ENCODE measurements at places on chromosomes 6 and 20.

DNA sequence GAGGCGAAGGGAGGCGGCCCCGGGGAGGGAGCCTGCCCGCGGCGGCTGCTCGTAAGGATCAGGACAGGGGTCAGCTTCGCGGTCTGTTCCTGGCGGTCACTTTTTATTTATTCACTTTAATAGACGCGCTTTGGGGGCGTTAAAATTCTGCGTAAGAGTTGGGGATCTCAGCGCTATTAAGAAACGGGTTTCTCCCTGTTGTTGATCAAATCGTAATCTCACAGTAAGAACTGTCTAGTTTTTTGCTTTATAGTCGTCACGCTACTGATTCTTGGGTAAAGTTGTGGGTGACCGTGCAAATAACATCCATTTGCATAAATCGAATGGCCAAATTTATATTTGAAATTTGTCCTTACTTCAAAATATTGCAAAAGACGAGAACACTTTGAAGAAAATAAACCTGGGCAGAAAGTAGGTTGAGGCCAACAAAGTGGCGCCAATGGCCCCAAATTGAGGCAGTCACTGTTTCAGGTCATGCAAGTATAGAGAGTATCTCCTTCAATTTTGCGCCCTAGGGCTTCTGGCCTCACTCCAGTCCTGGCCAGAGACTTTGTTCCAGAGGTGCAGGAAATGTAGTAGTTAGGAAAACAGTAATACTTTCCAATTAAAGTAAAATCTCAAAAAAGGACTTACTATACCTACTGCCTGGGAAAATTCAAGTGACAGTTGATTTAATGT is 963 bp upstream of the RMND1 start:
- DNase-seq, result no peak

GRCh38 chr6:10276660-10277287 is 138.1 kb downstream of the TFAP2A start:
- no peak for DNase-seq

DNA sequence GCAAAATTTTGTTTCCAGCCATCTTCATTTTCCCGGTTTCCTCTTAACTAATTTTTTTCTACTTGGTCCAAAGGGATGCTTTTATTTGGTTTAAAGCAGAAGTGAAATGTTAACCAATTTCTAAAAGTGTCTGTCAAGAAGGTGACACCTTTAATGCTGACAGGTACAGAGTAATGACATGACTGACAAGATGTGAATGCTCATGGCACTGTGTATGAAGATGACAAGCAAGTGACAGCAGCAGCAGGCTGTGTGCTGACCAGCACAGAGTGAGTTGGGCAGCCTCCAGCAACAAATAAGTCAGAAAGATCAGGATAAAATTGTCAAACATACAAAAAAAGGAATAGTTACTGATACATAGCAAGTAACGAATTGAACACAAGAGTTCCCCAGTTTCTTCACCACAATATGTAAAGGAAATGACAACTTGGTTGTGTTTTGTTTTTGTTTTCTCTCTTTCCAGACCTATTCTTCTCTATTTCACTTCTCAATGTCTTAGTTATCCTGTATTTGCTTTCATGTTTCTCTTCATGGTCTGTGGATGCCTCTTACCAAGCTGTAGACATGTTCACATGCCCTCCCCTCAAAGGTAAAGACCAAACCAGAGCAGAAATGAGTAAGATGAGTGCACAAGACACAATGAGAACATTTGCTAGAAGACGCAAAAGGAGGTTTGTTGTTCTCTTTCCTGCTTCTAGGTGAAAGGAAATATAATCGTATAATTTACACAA is 174.9 kb downstream of the FRK start:
- DNase-seq, result no peak

- no peak for DNase-seq
These were observed 172.0 kb upstream of the NRSN1 start for GRCh38 chr6:23953976-23954375.

DNA sequence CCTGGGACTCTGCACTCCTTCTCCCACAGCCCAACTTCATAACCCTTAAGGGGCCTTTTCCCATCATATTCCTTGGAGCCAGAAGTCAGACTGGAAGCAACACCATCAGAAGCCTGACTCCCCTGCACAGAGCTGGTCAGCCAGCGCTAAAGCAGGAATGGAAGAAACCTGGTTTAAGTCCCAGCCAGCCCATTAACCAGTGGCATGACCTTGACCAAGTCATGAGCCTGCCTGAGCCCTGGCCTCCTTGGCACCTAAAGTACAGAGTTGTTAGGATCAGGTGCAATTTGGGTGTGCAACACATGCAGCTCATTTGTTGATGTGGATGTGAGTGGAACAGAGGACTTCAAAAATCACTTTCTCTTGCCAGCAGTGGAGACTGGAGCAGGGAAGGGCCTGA is 20.8 kb downstream of the FOXP4 start:
- no peak for DNase-seq

- DNase-seq, result peak; percentile 77
These were observed 162.2 kb downstream of the NKAIN2 start for GRCh38 chr6:123965894-123966293.

GRCh38 chr6:34817446-34817845 is 25.6 kb downstream of the BLTP3A start:
- no peak for DNase-seq

- DNase-seq, result no peak
These were observed 2.0 kb downstream of the BPIFB2 start for GRCh38 chr20:33009214-33010132.

GRCh38 chr6:15653581-15653980 is 9.2 kb downstream of the DTNBP1 start:
- no peak for DNase-seq

DNA sequence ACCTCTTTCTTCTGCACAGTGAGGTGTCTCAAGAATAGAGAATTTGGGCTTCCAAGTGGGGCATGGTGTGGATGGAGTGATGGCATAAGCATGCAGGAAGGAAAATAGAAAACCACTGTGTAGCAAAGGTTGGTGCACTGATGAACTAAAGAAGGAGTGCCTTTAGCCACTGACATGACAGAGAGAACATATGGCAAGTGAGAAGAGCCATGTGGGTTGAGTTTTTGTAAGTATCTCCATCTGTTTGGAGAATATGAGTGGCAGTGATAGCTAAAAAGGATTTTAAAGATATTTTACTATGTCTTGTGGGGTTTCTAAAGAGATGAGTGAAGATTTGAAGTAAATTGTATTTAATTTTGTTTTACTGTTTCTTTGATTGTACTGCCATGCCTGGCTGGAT is 160.5 kb upstream of the GRIK2 start:
- no peak for DNase-seq

DNA sequence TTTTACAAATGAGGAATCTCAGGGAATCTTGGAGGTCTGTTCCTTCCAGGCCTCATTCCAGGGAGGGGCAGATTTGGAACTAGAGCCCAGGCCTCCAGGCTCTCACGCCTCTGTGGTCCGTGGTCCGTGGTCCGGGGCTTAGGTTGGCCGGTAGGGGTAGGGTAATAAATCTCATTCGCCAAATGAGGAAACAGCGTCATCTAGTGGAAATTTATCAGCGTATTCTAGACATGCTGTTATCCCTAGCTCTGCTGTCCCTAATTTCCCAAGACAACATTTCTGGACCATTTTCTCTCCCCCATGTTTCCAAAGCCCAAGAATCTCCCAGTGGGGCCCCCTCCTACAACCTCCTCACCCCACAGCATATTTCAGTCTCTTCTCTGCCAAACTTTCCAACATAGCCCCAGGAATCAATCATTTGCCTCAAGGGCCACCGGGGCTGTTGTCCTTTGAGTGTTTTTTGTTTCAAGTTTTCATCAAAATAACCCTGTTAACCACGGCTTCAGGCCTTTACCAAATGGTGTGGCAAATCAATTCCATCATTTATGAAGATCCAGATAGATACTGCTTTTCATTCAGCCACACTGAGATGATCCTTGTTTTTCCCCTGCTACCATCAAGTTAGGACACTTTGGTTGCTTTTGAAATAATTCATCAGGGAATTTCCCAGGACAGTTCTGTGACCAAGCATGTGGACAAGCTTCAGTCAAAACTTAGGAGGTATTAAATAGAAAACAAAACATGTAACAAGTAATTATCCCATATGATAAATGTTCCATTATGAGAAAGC is 126.8 kb downstream of the ALDH8A1 start:
- DNase-seq, result peak; percentile 76

GRCh38 chr6:74756923-74757322 is 448.9 kb downstream of the COL12A1 start:
- no peak for DNase-seq

All from common myeloid progenitor, CD34-positive (primary cell).